H54 (cell line): ENCODE measurements at places on chromosomes 13 and 19.

GRCh38 chr13:101423872-101424271, 7.6 kb upstream of the NALCN start:
- DNase-seq, result no peak

- no peak for DNase-seq
Measured at GRCh38 chr13:106612688-106613087, 44.8 kb upstream of the ARGLU1 start.

DNA sequence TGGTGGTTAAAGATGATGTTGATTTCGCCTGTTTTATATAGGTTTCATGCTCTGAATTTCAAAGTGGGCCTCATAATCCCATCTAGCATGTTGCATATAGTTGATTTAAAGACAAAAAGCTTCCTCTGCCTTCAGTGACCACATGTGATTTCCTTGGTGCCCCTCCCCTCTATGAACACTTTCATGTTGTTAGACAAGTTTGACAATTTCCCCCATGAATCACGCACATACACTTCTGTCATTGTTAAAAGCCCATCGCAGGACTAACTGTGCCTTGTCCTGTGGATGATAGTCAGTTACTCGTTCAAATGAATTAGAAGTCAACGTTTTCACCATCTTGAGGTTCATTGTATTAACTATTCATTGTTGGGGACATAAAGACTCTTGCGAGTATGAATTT, 6.7 kb downstream of the TNFSF11 start:
- no peak for DNase-seq

DNA sequence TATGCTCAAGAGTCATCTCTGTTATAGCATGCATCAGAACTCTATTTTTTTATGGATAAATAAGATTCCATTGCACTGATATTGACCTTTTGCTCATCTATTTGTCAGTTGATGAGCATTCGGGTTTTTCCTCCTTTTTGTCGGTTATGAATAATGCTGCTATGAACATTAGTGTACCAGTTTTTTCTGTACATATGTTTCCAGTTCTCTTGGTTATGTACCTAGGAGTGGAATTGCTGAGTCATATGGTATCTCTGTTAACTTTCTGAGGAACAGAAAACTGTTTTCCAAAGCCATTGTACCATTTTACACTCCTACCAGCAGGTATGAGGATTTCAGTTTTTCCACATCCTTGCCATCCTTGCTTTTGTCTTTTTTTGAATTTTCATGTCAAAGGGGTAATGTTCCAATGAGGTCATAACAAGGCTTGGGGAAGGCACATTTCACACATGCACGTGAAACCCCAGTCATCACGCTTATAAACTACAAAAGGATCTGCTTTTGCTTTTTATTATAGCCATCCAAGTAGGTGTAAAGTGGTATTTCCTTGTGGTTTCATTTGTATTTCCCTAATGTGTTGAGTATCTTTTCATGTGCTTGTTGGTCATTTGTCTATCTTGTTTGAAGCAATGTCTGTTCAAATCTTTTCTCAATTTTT, 14.6 kb downstream of the KBTBD7 start:
- no peak for DNase-seq

GRCh38 chr13:45564133-45564776, 51.3 kb downstream of the ERICH6B start:
- no peak for DNase-seq

DNA sequence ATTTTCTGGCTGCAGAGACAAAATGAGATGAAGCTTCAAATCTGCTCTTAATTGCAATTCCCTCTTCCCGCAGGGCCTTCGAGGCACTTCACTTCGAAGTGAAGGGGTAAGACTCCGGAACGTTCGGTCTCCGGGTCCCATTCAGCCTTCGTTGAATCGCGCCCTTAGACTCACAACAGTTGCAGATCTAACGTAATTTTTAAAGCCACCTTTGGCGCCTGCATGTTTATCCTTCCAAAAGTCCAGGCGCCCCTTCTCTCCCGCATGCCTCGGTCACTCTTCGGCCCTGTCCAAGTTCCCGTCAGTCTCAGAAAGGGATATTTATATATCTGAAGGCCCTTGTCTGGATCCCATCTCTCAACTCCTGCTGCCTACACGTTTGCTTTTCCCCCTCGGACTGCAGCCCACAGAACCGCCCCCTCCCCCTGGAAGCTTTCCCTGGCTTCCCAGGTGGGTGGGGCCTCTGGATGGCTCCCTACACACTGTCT, 915 bp upstream of the KCTD12 start:
- no peak for DNase-seq

GRCh38 chr19:48715681-48716171, 3.8 kb downstream of the MAMSTR start:
- no peak for DNase-seq

GRCh38 chr19:11401808-11402543, 17.1 kb downstream of the RGL3 start:
- no peak for DNase-seq

DNA sequence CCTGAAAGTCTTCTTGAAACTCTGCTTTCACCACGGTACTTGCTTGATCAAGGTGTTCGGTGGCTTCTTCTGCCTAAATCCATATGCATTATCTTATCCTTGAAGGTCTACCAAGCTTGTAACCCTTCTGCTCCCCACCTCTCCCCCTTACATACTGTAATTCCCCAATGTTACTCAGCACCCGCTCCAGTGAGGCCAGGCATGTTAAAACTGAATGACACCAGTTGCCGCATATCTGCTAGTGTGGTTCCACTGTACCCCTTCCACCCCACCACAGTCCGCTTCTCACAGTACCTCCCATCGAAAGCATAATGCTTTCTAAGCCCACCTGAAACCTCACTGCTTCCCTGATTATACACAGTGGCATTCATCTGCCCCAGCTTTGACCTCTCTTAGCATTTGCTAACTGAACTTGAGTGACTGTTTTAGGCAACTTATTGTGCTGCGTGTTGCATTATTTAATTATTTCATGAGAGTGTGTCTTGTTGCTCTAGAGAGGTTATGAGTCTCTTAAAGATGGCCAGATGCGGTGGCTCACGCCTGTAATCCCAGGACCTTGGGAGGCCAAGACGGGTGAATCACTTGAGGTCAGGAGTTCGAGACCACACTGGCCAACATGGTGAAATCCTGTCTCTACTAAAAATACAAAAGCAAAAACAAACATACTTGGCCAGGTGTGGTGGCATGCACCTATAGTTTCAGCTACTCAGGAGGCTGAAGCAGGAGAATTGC, 87.6 kb upstream of the MBNL2 start:
- DNase-seq, result no peak

DNA sequence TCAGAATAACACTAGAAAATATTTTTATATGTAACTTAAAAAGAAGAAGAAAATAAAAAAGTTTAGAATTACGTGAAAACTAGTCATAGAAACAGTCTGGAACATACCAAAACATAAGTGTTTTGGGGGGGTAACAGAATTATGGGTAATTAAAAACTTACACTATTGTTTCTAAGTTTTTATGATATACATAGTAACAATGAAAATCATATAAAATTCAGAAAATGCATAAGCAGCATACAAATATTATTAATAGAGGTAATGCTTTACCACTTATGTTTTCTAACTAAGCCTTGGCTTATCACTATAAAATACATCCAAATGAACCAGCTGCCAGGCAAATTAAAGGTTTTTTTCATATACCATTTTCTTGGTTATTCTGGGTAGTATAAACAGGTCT, 14.9 kb downstream of the ESD start:
- no peak for DNase-seq

DNA sequence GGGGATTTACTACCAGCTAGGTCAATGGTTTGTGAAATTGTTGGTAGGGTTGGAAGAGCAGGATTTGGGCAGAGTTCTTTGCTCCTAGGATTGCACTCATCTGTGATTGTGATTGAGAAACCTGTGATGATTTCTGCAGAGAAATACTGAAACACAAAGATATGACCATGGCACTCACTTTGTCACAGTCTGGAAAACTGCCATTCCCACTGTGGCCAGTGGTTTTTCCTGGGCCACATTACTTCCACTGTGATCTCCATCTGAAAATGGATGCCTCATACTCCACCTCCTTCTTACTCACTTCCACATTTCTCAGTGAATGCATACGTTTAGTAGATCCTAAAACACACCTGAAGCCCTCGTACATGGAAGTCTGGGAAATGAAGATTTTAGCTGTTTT, 593.2 kb downstream of the LMO7 start:
- no peak for DNase-seq

DNA sequence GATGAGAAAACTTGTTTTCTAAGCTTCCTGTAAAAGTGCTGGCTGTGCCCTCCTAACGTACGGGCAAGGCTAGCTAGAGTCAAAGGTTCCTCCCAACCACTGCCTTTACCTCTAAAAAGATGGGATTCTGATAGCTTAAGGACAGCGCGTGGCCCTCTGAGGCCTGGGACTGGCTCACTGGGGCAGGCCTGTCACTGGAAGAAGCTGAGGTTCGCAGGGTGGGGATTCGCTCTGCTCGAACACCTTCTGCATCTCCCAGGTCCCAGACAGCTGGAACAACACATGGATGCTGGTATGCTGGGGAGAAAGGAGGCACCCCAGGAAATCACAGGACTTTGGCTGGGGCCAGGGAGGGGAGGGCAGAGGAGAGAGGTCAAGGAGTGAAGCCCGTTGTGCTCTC, 53.1 kb downstream of the CRYL1 start:
- DNase-seq, result no peak

DNA sequence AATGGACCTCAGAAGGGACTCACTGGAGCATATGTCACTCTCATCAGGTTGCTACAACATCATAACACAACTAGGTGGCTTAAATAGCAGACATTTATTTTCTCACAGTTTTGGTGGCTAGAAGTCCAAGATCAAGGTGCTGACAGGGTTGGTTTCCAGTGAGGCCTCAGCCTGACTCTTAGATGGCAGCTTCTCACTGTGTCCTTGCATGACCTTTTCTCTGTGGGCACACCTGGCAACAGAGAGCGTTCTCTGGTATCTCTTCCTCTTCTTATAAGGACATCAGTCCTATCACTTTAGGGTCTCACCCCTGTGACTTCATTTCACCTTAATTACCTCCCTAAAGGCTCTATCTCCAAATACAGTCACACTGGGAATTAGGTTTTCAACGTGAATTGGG, 74.5 kb downstream of the CYSLTR2 start:
- no peak for DNase-seq

DNA sequence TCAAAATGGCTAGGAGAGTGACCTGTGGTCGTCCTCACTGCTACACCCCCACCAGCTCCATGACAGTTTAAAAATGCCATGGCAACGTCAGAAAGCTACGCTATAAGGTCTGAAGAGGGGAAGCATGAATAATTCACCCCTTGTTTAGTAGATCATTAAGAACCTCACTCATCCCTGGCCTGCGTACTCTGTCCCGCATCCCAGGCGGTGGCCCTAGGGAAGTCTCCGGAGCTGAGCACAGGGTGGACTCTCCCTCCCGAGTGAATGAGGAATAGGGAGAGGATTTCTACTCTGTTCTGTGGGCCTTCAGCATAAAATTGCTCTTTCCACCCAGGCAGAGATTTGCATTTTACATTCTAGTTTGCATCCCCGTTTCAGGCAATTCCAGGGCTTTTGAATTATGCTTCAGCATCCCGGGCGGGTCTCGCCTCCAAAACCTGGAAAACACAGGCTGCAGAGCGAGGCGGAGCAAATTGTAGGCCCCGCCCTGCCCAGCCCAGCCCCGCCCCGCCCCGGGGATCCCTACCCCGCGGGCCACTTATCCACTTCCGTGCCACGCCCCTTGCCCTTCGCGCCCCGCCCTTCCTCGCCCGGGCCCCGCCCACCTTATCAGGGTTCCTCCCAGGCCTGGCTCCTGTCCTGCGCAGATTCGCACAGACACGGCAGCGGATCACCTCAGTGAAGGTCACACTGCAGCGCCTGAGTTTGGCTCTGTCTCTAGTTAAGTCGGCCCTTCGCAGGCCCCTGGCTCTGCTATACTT, 7.5 kb upstream of the ZNF525 start:
- no peak for DNase-seq

DNA sequence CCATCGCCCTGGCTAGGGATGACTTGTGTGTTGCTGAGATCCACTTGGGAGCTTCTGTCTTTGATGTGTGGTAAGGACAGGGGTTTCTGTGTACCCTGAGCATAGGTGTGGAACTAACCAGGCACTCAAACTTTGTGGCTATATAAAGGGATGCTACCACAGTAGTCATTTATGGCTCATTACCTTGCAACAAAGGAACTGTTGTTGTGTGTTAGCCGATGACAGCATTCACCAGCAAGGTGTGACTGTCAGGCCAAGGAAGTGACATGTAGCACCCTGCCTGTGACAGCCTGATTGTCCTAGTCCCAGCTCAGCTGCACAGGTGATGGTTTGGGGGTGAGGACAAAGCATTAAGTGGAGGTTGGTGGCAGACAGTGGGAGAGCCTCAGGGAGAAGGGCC, 73.6 kb downstream of the COG3 start:
- no peak for DNase-seq

GRCh38 chr13:113083402-113084061, 22.1 kb upstream of the F7 start:
- DNase-seq, result peak; percentile 69

DNA sequence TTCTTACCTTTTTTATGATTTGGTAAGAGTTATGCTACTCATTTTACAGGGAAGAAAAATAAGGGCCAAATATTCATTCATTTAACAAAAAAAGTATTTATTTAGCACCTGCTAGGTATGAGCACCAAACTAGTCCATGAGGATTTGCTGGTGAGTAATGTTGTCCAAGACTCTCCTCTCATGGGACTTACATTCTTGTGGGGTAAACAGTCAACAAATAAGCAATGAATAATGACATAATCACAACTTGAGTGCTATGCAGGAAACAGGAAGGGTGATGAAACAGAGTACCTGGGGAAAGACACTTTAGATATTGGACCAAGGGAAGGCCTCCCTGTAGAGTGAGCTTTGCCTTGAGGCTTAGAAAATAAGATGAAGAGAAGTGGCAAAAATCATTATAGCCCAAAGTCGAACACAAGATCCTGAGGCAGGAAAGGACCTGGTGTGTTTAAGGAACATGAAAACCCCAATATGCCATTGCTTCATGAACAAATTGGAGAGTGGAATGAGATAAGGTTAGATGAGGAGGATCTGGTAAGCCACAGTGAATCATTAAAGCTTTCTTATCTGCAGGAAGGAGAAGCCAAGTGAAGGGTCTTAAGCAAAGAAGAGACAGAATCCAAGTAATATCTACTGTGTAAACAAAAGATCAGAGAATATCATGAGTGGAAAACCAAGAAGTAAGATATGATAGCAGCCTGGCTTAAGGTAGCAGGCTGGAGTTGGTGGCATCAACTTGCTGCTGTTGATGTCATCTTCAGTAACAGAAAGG, 294.5 kb upstream of the NBEA start:
- no peak for DNase-seq

GRCh38 chr13:113969973-113970611, 3.8 kb downstream of the C13orf46 start:
- DNase-seq, result no peak

DNA sequence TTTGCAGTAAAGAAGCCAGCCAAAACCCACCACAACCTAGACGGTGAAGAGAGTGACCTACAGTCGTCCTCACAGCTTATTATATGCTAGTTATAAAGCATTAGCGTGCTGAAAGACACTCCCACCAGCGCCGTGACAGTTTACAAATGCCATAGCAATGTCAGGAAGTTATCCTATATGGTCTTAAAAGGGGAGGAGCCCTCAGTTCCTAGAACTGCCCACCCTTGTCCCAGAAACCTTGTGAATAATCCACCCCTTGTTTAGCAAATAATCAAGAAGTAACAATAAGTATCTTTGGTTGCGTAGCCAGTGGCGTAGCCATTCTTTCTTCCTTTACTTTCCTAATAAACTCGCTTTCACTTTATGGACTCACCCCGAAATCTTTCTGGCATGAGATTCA, 227.9 kb upstream of the ARGLU1 start:
- no peak for DNase-seq

GRCh38 chr19:10888421-10888866, 17.1 kb downstream of the CARM1 start:
- no peak for DNase-seq

GRCh38 chr13:29849071-29849631, 1.3 kb downstream of the UBL3 start:
- DNase-seq, result no peak

GRCh38 chr13:35489050-35489449, 12.6 kb upstream of the MAB21L1 start:
- DNase-seq, result no peak
